ENCODE measurements at places on chromosomes 12 and 14.

GRCh38 chr14:36238666-36239363 lies 62.3 kb upstream of the PTCSC3 start:
- DNase-seq, result peak; percentile 13

GRCh38 chr12:5177731-5178130 lies 134.1 kb downstream of the KCNA5 start:
- DNase-seq, result no peak

- DNase-seq, result no peak
These were observed 61.9 kb upstream of the BEGAIN start for GRCh38 chr14:100649173-100649519.

DNA sequence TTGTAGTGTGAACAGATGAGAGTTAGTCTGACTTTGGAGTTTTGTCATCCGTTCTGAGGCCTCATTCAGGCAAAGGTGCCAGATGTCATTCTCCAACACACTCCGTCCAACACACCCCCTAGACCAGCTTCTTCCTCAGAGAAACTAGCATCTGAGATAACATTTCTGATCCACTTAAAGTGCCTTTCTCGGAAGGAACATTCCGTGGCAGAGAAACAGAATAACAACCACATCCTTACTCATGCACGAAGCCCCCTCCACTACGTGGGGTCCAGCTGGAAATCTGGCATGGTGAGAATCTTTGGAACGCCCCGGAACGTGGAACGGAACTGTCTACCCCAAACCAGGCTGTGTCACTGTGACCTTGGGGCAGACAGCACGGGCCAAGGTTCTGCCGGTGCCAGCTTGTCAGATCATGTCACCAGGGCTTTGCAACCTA lies 17.0 kb upstream of the BCL7A start:
- DNase-seq, result no peak

DNA sequence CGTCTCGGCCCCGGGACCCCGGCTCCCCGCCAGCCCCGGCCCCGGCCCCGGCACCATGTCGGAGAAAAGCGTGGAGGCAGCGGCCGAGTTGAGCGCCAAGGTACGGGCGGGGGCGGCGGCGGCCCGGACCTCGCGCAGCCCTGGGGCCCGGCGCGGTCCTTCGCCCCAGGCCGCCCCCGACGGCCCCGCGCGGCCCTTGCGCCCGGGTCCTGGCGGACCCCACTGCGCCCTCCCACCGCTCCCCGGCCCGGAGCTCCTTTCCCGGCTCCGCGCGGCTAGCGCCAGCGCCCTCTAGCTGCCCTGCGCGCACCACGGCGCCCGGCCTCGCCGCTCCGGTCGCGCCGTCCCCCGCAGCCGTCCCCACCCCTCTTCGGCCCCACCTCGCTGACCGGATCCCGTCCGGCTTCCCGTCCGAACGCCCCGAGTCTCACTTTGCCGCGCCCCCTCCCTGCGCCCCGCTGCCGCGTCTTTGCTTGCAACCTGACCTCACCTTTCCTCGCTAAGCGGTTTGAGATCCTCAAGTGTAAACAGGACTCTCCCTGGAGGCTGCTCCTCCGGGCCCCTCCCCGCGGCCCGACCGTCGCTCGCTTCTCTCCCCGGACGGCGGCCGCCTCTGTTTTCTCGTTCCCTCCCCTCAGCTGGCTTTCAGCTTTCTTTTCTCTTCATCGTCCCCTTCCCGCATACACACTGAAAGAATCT lies 637 bp downstream of the PTMS start:
- peak; percentile 73 for DNase-seq

DNA sequence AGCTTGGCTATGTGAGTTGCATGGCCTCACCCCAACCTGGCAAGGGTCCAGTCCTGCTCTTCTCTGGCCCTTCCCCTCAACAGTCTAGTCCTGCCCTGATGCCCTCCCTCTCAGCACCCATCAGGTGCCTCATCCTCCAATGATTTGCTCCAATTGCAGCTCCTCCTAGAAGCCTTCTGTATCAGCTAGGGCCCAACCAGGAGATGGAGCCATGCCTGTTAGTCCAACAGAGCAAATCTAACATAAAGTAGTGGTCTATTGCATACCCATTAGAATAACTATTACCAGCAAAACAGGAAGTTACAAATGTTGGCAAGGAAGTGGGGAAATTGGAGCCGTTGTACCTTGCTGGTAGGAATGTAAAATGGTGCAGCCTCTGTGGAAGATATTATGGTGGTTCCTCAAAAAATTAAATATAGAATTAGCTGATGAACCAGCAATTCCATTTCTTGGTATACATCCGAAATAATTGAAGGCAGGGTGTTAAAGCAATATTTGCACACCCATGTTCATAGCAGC lies 163.5 kb downstream of the VRK1 start:
- DNase-seq, result no peak

DNA sequence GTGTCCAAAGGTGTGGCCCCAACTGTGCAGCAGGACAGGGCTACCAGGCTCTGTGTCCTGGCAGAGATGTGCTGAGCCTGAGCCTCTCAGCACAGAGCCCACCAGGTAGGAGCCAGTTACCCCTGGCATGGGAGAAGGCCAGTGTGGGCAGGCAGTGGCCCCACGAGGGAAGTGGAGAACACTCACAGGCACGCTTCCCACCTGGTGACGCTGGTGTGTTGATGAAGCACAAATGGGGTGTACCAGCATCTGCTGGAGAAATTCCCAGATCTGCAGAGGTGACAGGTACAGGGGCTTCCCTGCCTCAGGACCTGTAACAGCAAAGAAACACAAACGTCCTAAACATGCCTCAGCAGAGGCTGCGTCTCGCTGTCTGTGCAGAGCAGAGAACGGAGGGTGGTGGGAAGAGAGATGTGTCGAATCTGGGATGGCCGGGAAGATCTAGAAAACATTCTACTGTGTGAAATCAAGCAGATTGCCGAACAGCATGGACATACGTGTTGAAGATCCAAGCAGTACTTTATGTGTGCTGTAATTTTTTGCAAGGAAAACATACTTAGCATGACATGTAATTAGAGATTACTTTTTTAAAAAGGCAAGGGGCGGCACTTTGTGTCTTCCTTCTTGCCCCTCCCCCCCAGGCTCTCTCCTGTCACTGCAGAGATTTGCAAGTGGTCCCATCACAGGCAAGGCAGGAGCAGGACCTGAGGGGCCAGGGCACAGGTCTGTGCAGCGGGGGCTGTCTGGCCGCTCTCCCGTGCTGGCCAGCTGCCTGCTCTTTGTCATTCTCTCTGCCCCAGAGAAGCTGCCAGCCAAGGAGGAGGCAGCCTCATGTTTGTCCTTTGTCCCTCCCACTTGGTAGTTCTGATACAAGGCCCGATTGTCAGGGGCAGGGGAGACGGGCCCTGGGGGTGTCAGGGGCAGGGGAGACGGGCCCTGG lies 17.3 kb downstream of the HIP1R start:
- DNase-seq, result no peak

DNA sequence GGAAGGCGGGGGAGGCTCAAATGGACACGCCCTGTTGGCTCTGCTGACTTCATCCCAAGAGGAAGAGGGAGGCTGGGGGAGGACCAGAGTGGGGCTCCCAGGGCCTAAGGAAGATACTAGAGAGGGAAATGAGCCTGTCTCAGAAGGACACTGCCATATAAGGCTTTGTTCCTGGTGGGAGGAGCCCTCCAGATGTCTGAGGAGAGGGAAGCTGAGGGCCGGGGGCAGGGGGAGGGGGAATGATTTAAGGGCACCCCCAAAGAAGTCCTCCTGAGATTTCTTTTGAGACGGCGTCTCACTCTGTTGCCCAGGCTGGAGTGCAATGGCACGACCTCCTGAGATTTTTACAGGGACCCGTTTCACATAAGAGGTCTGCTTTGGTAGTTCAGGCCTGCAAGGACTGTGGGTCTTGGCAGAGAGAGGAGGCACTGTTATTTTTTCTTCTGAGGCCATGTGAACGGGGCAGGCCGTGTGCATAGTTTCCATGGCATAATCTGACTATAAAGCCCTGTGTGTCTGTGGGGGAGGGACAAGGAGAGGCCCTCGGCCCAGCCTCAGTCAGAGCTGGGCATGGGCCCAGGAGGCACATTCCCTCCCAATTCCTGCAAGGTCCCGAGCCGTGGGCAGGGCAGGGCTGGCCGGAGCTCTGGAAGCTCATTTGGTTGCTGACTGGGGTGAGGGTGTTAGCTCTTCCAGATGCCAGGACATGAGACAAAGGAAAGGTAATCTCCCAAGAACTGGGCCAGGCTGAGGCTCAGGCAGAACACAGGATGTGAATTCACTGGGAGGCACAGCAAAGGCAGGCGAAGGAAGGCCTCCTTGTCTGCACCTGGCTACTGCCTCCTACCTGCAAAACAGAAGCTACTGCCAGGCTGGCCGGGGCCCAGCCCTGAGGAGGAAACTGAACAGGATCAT lies 22.2 kb upstream of the PLEKHG3 start:
- peak; percentile 68 for DNase-seq

- DNase-seq, result no peak
These were observed 36.8 kb downstream of the RTRAF start for GRCh38 chr14:52026017-52026660.

GRCh38 chr14:63452796-63453195 lies 90.4 kb downstream of the PPP2R5E start:
- no peak for DNase-seq
